ENCODE measurements at places on chromosomes 6 and 20. TPM values are rescaled to one million over a fixed set of nuclear protein-coding genes. Genes with fewer than 3 reads are reported as not detected.

TCF21 gene
- total RNA-seq: 3.7 TPM

CDSN gene
- total RNA-seq: not detected

SLC17A9 gene
- 2.5 TPM for total RNA-seq

SLC44A4 gene
- not detected for total RNA-seq

GNMT gene
- 0.25 TPM for total RNA-seq

Measured in cardiac muscle cell (in vitro differentiated cells and primary cell).